ENCODE measurements at places on chromosomes 16 and 17.

DNA sequence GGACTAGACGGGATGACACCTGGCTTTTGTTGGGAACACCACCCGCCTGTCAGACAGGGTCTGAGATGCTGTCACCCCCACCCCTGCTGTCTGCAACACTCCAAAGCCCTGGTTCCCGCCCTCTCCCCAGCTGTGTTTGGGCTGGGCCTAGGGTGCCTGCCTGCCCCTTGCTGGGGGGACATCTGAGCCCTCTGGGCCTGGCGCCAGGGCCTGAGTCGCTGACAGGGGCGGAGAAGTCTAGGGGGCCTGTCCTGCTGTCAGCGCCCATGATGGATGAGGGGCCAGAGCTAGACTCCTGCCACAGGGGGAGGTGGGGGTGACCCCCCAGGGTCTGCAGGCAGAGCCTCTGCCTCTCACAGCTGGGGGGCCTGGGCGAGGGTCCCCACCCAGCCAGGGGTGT lies 7.6 kb upstream of the PKMYT1 start:
- DNase-seq: no peak

DNA sequence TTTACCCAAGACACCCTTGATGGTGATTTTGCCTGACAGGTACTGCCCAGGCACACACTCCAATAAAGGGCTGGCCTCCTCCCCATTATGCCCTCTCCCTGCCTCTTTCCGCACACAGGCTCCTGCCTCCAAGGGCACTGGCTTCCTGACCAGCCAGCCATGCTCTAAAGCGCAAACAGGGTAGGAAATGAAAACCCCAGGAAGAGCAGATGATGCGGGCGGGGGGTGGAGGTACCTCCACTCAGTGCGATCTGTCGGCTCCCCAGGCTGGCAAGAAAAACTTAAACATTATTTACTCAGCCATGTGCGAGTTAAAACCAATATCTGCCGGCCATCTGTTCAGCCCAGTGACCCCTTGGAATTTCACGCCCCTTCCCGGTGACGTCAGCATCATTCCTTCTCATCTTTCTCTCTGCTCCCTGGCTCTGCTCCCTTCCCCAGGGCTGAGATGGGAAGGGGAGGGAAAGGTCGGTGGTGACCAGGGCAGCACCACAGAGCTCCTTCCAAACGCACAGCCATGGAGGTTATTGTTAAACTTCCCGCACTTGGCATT lies 262.5 kb downstream of the CBLN1 start:
- DNase-seq: no peak

DNA sequence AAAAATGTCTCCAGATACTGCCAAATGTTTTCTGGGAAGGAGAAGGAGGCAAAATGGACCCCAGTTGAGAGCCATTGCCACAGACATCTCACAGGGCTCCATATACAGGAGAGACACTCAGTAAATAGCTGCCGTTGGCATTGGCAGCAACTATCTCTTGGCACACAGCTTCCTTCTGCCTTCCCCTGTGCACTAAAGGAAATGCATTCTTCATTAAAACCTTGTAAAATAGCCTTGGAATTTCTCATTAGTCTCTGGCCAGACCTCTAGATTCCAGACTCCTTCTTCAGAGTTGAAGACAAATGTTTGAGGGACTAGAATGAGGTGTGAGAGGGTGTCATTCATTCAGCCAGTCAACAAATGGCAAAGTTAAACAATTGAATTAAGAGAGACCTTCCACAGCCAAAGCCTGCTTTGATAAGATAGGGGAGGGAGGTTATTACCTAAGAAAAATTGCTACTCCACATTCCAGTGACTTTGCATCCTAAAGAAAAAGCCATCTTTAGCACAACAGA lies 223.9 kb upstream of the HS3ST3A1 start:
- DNase-seq: no peak

GRCh38 chr16:2070576-2071453 lies 23.0 kb downstream of the TSC2 start:
- no peak for DNase-seq

GRCh38 chr16:20336955-20337354 lies 9.6 kb upstream of the GP2 start:
- DNase-seq: no peak

GRCh38 chr16:78444-79150 lies 572 bp downstream of the MPG start:
- no peak for DNase-seq

DNA sequence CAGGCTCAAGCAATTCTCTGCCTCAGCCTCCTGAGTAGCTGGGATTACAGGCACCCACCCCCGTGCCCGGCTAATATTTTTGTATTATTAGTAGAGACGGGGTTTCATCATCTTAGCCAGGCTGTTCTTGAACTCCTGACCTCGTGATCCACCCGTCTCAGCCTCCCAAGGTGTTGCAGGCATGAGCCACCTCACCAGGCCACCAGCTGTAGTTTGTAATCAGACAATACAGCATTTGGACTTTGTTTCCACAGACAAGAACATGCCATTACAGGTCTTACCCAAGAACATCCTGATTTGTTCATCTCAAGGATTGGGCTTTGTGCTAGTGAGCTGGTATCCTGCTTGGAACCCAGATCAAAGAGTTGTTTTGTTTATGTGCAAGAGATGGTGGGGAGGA lies 30.1 kb downstream of the C17orf100 start:
- DNase-seq: no peak

- DNase-seq: no peak
Observed at GRCh38 chr17:17297217-17297616, 6.0 kb upstream of the NT5M start.

GRCh38 chr16:50525716-50526115 lies 22.5 kb upstream of the NKD1 start:
- DNase-seq: no peak

Data from stimulated activated CD8-positive, alpha-beta memory T cell treated with anti-CD3 and anti-CD28 coated beads, Interleukin-4, amount 100 ng/mL, for 4 hours (primary cell).